SJCRH30 (cell line): ENCODE measurements at places on chromosomes 13 and 19. TPM values are rescaled to one million over a fixed set of nuclear protein-coding genes. Genes with fewer than 3 reads are reported as not detected.

GRCh38 chr13:25908366-25908765 is 143.4 kb downstream of the SHISA2 start:
- no peaks in the 10 kb centered on the region for H3K27me3 ChIP-seq
- H3K4me3 ChIP-seq = no peak overlapping the region
- H3K4me1 ChIP-seq = peaks cover 21% of the 10 kb centered on the region
- DNase-seq = peak; percentile 77

GRCh38 chr19:12912571-12912970 is 6.5 kb downstream of the SYCE2 start:
- H3K27me3 ChIP-seq = no peaks in the 10 kb centered on the region
- no peaks in the 10 kb centered on the region for H3K36me3 ChIP-seq
- peak overlapping the region; percentile 76 for H3K27ac ChIP-seq
- H3K4me3 ChIP-seq = peak overlapping the region; percentile 41
- no peak for DNase-seq

The LILRA6 gene
- total RNA-seq = not detected in 2 replicates

GRCh38 chr13:73416093-73416492 is 357.3 kb downstream of the KLF5 start:
- H3K4me3 ChIP-seq = no peak overlapping the region
- H3K27ac ChIP-seq = no peak overlapping the region
- no peaks in the 10 kb centered on the region for H3K27me3 ChIP-seq

- no peak overlapping the region for H3K4me3 ChIP-seq
- DNase-seq = peak; percentile 53
- H3K4me1 ChIP-seq = peaks cover 33% of the 10 kb centered on the region
- no peaks in the 10 kb centered on the region for H3K36me3 ChIP-seq
- no peak overlapping the region for H3K27ac ChIP-seq
- no peaks in the 10 kb centered on the region for H3K27me3 ChIP-seq
These were observed 85.7 kb downstream of the ZAR1L start for GRCh38 chr13:32229443-32229842.

DNA sequence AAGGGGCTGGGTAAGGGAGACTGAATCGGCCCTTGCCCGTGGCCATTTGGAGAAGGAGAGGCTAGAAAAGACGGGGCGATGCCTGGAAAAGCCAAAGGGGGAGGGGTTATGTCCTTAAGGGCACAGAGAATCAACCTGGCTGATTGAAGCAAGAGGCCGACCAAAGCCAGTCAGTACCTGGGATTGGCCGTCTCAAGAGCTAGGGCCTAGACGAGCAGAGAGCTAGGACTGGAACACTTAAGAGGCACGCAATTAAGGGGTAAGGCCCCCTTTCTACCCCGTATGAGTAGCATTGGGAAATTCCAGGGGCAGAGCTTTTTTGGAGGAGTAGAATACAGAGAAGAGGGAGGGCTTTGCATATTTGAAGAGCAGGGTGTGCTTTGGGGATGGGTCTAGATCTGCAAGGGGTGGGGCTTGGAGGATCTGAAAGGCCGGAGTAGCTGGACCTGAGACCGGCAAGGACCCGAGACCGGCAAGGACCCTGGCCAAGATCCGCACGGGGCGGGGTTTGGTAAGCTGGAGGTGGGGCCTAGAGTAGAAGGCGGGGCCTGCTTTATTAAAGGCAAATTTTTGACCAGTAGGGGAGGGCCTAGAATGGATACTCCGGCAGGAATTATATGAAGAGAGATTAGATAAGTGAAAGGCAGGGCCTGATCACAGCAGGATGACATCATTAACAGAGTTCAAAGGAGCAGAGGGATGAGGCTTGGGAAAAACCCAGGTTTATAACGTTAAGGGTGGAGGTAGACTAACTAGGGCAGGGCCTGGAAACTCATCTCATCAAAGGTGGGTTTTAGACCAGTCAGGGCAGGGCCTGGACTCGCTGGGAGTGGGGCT is 10.7 kb upstream of the CACNG6 start:
- H3K4me1 ChIP-seq = no peaks in the 10 kb centered on the region
- no peaks in the 10 kb centered on the region for H3K36me3 ChIP-seq
- no peak overlapping the region for H3K27ac ChIP-seq

GRCh38 chr13:113802761-113803160 is 43.7 kb downstream of the TMEM255B start:
- no peak overlapping the region for H3K4me3 ChIP-seq
- no peak for DNase-seq
- no peaks in the 10 kb centered on the region for H3K27me3 ChIP-seq
- H3K4me1 ChIP-seq = peaks cover 3% of the 10 kb centered on the region; the same call in 1 of the 2 replicates
- no peak overlapping the region for H3K27ac ChIP-seq

DNA sequence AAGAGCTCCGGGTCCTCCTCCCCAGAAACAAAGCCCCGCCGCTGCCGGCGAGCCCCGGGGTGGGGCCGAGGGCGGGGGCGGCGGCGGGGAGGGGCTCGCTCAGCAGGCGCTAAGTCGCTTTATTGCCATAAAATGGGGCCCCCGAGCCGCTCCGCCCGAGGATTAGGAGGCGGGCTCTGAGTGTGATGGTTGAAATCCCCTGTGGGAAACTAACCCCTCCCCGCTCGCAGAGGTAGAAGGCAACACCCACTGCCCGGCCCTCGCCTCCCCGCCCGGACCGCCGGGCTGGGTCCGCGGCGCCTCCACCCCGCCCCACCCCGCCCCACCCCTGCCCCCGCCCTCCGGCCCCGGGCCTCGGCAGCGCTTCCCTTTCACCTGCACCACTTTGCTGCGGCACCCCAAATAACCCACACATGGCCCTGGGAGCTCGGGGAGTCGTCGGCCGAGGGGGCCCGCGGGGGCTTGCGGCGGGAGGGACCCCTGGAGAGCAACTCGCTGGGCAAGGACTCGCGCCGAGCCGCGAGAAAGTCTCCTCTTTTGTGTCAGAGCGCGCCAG is at the start of gene KLF12:
Gene KLF12, minus strand, starts transcription at position 184 of the 556 bp plus-strand sequence.
- peak within 1 kb of the TSS; percentile 99 for H3K4me3 ChIP-seq
- DNase-seq = peak; percentile 96
- H3K27ac ChIP-seq = peak within 1 kb of the TSS; percentile 97
- peaks cover 5% of the 10 kb centered on the region for H3K4me1 ChIP-seq
- no peaks in the 10 kb centered on the region for H3K36me3 ChIP-seq

- no peaks in the 10 kb centered on the region for H3K36me3 ChIP-seq
- H3K4me1 ChIP-seq = no peaks in the 10 kb centered on the region
- no peak overlapping the region for H3K4me3 ChIP-seq
- no peak for DNase-seq
These were observed 1.6 kb upstream of the SLC7A10 start for GRCh38 chr19:33227242-33227650.

The TPT1 gene
- 2,959 and 3,278 TPM in 2 replicates for total RNA-seq

The ZNF135 gene
- 0.43 and 0.45 TPM in 2 replicates for total RNA-seq

- no peak overlapping the region for H3K27ac ChIP-seq
- DNase-seq = no peak
- no peak overlapping the region for H3K4me3 ChIP-seq
- H3K36me3 ChIP-seq = no peaks in the 10 kb centered on the region
- H3K4me1 ChIP-seq = peaks cover 2% of the 10 kb centered on the region; the same call in 1 of the 2 replicates
These were observed 38.3 kb downstream of the ANKRD10 start for GRCh38 chr13:110876609-110877008.

- H3K4me1 ChIP-seq = no peaks in the 10 kb centered on the region
- no peak overlapping the region for H3K27ac ChIP-seq
- no peak overlapping the region for H3K4me3 ChIP-seq
- DNase-seq = no peak
- peaks cover 4% of the 10 kb centered on the region; the same call in 1 of the 2 replicates for H3K36me3 ChIP-seq
These were observed 96.9 kb downstream of the WDFY2 start for GRCh38 chr13:51681037-51681678.

GRCh38 chr13:34681405-34681955 is 260.6 kb upstream of the NBEA start:
- no peak overlapping the region for H3K4me3 ChIP-seq
- DNase-seq = no peak
- H3K27me3 ChIP-seq = no peaks in the 10 kb centered on the region
- H3K36me3 ChIP-seq = no peaks in the 10 kb centered on the region

- no peaks in the 10 kb centered on the region for H3K36me3 ChIP-seq
- DNase-seq = no peak
- H3K4me3 ChIP-seq = no peak overlapping the region
- no peak overlapping the region for H3K27ac ChIP-seq
These were observed 531.7 kb downstream of the MYO16 start for GRCh38 chr13:109160887-109161669.

- no peaks in the 10 kb centered on the region for H3K36me3 ChIP-seq
- no peaks in the 10 kb centered on the region for H3K27me3 ChIP-seq
- DNase-seq = no peak
- H3K4me1 ChIP-seq = no peaks in the 10 kb centered on the region
- H3K27ac ChIP-seq = no peak overlapping the region
These were observed 163.8 kb downstream of the SUCLA2 start for GRCh38 chr13:47837104-47837880.

The SPACA4 gene
- total RNA-seq = not detected in 2 replicates

The SIAH3 gene
- total RNA-seq = not detected in 2 replicates

The ZFP14 gene
- total RNA-seq = 7.1 TPM in 2 replicates
